NCI-H2081 (cell line): ENCODE measurements at places on chromosomes 13 and 19.

DNA sequence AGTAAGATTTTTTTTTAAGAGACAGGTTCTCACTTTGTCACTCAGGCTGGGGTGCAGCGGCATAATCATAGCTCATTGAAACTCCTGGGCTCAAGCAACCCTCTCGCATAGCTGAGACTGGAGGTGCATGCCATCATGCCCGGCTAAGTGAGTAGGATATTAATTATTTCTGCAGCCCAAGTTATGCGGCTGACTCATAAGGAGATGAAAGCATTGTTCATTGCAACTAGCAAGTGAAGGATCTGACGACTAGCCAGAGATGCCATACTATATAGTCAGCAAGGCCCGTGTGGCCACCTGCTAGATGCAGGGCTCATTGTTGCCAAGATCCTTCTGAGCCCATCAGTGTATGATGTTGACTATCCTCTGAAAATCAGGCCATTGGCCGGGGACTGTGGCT lies 45.2 kb downstream of the ABCC4 start:
- no peak for DNase-seq

- DNase-seq: peak; percentile 5
Measured at GRCh38 chr13:49240017-49240416, 7.7 kb upstream of the CDADC1 start.

DNA sequence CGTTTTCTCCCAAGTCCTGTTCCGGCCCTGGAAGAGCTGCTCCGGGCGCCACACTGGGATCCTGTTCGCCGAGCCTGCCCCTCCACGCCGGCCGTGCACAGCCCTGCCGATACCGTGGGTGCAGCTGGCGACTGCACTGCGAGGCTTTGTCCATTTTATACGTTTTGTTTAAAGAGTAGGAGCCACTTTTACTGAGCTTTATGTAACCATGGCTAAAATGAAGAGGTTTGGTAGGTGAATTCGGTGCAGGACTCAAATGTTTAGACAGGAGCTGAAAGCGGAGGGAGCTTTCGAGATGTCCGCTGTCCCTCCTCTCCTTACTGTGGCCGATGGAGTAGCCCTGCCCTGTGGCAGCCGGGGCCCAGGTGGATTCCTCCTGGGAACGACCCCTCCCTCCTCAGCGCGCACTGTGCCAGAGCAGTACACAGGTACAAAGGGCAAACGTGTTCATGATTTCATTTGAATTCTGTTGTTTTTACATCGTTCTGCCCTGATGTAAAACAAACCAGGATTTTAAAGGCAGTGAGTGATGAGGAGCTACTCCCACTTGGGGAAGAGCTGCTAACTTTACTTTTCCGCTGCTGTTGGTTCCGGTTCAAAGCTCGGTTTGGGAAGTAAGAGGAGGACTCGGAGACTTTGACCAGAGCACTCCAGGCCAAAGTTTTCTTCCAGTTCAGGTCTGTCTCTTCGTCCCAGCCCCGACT lies 1.7 kb downstream of the COL4A2 start:
- peak; percentile 26 for DNase-seq

- no peak for DNase-seq
Measured at GRCh38 chr13:103062079-103062478, 4.1 kb downstream of the SLC10A2 start.

GRCh38 chr13:23794267-23795161 lies 94.7 kb downstream of the MIPEP start:
- no peak for DNase-seq

- DNase-seq: peak; percentile 28
Measured at GRCh38 chr13:102900193-102900608, 54.4 kb downstream of the ERCC5 start.

- DNase-seq: no peak
Measured at GRCh38 chr19:19866611-19867248, 1.0 kb downstream of the ZNF253 start.

DNA sequence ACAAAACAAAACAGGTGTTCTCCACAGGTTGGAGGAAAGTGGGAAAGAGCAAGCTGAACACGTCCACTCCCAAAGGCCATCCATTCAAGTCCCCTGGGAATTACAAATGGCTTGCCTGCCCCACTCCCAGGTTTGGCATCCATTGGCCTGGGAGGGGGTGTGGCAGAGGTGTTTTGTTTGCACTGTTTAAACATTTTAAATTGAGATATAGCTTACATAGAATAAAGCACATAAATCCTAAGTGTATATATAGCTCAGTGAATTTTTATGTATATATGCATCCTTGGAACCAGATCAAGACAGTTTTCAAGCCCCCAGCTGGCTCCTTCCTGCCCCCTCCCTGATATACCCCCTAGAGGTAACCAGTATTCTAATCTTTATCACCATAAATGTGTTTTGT lies 12.7 kb downstream of the SLC25A42 start:
- no peak for DNase-seq

DNA sequence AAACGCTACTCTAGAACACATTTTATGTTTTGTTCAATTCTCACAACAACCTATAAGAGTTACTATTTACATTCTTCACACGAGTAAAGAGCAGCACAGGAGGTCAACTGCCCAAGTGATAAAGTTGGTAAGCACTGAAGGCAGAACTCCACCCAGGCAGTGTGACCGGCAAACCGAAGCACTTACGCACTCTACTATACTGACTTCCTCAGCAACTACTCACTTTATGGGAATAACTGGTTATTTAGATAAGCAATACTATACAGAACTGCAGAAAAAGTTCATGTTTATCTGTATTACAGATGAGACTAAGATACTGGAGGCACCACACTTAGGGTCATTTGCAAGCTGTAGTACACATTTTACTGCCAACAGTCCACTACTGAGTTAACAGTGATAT lies 28.8 kb downstream of the FOXO1 start:
- DNase-seq: no peak

GRCh38 chr13:105266615-105267014 lies 1268.8 kb downstream of the EFNB2 start:
- no peak for DNase-seq

DNA sequence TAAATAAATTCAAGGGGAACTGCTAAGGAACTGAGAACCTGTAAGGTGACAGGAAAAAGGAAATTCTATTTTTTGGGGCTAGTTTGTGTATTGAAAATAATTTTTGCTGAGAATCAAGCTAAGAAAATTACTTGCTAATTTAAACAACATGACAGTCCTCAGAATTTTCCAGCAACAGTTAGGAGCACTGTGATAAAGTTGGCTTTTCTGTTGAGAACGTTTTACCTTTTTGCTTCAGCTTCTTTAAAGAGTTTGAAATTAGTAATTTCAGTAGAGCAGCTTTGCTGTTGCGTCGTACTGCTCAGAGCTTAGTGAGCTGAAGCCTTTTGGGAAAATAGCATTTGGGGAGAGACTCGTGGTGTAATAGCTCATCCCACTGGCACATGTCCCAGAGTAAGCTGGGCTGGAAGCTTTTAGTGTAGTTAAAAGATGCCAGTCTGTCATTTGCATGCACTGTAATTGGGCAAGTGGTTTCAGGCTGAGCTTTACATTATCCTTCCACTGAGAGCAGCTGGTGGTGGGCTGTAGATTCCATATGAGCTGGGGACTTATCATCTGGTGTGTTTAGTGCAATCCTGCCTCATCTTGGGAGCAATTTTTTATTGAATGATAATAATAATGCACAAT lies 69.8 kb downstream of the LRCH1 start:
- peak; percentile 66 for DNase-seq

DNA sequence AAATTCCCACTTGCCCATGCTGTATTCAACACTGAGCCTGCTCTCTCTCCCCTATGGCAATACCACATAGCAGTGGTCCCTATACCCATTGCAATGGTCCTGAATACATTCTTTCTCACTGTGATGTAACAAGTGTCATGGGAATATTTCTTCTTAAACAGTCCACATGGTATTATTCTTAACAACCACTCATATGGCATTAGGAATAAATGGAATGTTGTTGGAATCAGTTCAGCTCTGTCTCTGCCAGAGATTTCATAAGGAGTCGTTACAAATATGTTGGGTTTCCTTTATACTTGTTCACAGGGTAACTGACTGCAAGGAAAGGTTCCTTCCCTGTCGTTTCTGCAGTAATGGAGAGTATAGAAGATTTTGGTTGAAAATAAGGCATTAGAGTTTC lies 128.3 kb upstream of the SPATA13 start:
- DNase-seq: no peak

DNA sequence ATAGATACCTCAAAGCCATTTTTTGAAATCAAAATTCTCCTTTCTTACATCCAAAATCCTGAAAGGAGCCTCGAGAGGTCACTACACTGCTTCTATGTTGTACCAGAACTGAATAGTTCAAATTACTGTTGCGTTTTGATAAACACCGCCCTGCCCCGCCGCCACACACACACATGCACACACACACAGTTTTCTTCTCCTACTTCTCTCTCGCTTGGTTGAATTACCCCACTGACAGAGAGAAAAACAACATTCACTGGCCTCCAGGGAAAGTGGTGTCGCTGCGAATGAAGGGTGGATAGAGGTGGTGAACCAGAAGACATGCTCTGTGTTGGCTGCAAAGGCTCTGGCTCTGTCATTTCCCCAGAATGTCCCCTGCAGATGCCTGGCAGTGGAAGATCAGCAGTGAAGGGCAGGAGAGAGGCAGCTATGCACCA lies 183.4 kb upstream of the RFC3 start:
- no peak for DNase-seq

DNA sequence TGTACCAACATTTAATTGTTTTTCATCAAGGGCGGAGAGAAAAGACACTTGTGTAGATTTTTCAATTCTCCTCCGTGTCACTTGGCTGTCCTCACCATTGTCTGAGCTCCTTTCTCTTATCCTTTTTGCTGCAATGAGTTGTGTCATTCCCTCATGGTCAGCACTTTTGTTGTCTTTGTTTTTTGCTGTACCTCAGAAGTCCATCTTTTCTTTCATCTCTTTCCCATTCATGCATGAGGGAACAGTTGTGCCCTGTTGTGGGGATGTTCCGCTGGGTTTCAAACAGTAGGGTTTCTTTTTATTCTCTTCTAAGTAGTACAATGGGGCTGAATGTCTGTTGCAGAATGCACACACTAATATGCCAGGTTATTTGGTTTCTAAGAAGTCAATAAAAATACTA lies 222.6 kb downstream of the TM9SF2 start:
- peak; percentile 30 for DNase-seq

DNA sequence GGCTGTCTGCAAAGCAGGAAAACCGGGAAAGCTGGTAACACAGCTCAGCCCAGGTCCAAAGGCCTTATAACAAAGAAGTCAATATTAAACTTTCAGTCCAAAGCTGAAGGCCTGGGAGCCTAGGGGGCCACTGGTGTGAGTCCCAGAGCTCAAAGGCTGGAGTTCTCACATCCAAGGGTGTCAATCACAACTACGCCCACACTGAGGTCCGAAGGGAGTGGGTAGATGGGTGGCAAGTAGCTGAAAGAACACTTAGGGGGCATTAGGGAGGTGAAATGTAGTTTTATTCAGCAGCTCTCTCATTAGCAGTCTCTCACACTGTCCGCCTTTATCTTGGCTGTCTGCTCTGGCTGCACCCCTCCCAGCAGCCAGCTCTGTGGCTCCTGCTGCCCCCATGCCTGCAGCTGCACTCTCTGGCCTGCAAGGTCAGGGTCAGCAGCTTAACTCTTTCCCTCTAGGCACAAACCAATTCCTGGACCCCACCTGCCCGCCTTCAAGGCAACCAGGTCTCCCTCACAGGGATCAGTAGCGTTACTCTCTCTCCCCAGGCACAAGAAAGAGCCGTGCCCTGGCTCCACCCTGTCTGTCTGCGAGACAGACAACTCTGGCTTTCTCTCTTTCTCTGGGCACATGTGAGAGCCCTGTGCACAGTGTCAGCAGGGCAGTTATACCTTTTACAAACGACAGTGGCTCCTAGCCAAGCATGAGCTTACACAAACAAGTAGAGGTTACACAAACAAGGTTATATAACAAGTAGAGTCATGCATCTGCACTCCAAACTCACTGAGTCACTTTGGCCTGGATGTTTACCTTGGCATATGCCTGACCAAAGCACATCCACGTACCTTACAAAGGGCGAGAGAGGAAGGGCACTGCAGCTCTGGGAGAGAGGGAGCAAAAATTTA lies 249.4 kb upstream of the PCDH20 start:
- DNase-seq: no peak

GRCh38 chr19:38538386-38538785 lies 79.4 kb downstream of the MAP4K1 start:
- DNase-seq: no peak

GRCh38 chr13:92843549-92843948 lies 383.1 kb upstream of the GPC6 start:
- DNase-seq: peak; percentile 95
